IPS DF 6.9 (cell line): ENCODE measurements at places on chromosomes 16 and 17.

- no peak for DNase-seq
Observed at GRCh38 chr17:79104898-79105600, 30.4 kb downstream of the ENGASE start.

- DNase-seq, result no peak
Observed at GRCh38 chr17:47205419-47205963, 3.7 kb upstream of the MYL4 start.

DNA sequence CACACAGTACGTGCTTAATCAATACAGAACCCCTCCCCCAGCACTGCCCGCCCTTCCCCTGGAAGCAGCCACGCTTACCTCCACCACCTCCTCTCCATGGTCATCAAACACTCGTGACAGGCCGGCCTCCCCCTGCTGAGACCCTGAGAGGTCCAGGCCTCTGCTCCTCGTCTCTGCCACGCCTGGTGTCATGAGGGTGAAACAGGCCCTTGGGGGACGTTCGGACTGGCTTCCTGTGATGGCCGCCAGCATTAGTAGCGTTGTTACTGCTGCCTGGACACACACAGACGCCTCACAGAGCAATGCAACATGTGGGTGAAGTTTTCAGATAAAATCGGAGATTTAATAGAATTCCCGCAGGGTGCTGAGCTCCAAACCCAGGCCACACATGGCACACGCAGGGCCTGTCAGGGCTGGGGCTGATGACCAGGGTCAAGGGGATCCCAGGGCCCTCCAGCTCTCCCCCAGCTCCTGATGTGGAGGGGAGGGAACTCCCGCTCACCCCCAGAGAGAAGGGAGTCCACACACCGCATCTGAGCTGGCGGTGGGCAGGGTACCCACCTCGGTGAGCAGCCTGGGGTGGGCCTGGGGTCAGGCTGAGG is 15.9 kb upstream of the SLC38A10 start:
- no peak for DNase-seq

GRCh38 chr17:79707931-79708891 is 22.5 kb upstream of the ENPP7 start:
- no peak for DNase-seq

DNA sequence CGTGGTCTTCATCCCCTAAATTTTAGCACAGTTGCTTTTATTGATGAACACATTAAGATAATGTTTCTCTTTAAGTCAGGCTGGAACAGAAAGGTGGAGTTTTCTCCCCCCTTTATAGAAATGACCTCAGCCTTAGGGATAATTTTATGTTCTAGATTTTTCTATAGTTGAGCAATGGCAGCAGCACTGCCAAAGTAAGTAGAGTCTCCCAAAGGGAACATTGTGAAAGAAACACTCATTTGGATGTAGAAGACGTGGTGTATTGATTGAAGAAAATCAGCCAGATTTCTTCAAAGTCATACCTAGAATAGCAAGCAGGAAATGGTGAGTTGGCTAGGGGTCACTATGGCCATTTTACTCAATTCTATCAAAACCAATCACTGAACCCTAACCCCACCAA is 122.5 kb downstream of the DNAH9 start:
- no peak for DNase-seq

DNA sequence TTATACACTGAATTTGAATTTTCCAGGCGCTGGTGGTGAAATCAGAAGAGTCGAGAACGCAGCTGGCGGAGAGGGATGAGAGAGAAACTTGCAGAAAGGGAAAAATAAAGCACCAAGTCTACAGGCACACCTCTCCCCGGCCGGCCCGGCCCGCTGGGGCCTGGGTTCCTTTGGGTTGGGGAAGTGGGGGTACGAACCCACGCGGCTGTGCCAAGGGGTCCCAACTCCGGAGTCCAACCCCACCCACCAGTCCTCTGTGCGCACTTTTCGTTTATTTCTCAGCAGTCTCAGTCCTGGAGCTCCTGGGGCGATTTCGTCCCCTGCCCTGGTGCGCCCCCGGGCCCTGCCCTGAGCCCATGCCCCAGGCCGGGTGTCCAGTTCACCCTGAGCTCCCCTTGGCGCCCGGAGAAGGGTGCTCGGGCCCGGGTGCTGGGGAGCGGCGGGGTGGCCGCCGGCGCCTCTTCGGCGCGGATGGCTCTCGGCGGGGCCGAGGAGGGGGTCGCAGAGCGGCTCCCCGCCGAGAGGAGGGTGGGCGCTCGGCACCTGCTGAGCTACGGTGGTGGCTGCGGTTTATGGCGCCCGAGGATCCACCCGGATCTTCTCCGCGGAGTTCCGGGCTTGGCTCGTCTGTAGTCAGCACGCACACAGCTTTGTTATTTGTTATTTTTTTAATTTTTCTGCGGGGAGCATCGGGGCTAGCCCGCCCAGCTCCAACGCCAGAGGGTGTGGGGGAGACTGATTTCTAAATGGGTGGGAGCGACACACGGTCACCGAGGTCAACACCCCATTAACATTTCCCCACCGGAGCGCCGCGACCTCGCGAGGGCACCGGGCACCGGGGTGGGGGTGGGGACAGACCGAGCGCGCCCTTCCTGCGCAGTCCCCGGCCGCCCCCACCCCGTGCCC is 15.7 kb upstream of the CBX8 start:
- no peak for DNase-seq

DNA sequence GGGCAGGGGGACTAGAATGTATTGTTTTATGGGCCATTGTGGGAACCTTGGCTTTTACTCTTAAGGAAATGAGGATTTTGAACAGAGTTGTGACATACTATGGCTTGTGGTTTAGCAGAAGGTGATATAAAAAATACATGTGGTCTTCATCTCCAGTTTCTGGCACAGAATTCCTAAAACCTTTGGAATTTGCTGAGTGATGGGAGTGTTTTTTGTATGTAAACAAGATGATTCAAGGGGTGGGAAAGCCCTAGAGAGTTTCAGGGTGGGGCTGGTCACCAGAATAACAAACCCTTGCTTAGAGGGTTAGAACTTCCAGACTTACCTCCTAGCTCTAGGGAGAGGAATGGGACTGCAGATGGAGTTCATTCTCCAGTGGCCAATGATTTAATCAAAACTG is 316.1 kb downstream of the PHKB start:
- DNase-seq, result no peak

DNA sequence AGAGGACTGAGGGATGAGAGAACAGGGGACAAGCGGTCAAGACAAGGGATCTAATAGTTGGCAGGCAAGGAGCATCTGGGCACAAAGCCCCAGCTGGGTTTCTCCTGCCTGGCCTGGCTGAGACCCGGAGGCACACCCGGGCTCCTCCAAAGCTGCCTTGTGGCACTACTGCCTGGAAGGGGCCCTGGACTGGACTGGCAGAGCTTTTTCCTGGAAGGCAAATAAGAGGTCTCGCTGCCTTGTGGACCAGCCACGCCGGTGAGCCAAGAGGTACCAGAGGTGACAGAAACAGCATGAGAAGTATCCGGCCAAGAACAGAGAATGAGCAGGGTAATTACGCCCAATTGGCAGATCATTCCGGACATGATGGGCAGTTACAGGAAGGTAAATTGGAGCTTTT is 64.6 kb downstream of the GTF3C1 start:
- no peak for DNase-seq

DNA sequence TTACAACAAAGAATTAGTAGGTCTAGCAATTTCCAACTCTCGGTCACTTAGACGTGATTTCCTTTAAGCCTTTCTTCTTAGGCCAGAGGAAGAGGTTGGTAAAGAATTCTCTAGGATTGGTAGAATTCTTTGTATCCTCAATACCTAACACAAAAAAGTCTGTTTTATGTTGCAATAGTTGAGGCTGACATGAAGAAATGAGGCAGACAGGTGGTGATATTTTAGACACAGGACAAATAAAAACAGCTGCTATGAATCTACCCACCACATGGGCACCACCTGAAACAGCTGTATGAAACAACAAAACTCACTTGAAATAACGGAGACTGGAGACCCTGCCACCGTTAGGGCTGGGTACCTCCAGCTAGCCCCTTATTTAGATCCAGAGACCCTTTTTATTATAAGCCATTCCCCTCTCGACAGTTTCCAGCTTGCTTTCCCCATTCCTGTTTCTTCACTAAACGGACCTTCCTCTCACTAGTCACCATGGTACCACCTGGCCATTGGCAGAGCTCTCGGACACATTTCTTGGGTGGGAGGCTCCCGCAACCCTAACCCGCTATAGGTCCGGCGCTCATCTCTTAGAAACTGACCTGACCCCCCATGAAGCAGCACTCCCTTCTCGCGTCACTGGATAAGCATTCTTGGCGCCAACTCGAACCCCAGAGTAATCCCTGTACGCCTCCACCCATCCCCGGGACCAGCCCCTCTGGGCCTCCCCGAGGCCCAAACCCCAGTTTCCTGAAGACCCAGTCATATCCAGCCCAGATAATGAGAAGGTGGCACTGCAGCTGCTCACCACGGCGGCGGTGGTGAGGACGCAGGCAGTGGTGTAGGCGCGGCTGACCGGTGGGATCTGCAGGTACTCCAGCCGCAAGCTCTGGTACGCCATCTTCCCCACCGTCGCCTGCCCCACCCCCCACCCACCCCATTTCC is at the start of gene DERL2:
Gene DERL2 (minus strand): TSS at position 909 of the 936 bp plus-strand sequence. CDS start 17 bp downstream, at position 892.
- DNase-seq, result no peak

- no peak for DNase-seq
Observed at GRCh38 chr17:64607862-64608565, 54.1 kb downstream of the SMURF2 start.

DNA sequence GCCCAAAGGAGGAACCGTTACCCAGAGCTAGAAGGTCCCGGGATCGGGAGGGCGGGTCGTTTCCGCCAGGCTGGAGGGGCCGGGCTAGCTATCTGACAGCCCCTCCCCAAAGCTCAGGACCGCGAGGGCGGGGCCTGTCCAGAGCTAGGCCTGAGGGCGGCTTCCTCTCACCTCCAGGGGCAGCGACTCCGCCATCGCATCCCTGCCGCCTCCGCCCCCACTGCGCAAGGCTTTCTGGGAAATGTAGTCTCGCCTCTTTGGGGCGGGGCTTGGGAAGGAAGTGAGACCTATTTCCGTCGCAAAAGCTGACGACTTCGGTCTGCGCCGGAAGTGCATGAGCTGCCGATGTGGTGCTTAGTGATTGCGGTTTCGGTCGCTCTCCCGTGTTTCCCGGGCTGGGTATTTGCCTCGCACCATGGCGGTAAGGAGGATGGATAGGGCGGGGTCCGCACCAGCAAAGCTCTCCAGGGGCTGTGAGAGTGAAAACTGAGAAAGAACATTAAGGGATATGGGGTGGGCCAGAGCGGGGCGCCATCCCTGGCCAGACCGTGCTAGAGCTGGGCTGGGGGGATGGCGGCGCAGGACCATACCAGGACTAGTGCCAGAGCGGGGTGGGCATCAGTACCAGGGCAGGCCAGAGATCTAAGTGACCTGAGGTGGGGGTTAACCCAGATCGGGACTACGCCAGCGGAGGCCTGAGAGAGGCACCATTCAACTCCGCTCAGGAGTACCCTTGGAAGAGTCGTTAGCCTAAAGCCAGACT is at the start of gene TMEM208:
Gene TMEM208 (plus strand): TSS at position 327 of the 763 bp plus-strand sequence. CDS start 89 bp downstream, at position 416.
- DNase-seq, result peak; percentile 96

- no peak for DNase-seq
Observed at GRCh38 chr16:24149102-24149501, 107.0 kb upstream of the CACNG3 start.

DNA sequence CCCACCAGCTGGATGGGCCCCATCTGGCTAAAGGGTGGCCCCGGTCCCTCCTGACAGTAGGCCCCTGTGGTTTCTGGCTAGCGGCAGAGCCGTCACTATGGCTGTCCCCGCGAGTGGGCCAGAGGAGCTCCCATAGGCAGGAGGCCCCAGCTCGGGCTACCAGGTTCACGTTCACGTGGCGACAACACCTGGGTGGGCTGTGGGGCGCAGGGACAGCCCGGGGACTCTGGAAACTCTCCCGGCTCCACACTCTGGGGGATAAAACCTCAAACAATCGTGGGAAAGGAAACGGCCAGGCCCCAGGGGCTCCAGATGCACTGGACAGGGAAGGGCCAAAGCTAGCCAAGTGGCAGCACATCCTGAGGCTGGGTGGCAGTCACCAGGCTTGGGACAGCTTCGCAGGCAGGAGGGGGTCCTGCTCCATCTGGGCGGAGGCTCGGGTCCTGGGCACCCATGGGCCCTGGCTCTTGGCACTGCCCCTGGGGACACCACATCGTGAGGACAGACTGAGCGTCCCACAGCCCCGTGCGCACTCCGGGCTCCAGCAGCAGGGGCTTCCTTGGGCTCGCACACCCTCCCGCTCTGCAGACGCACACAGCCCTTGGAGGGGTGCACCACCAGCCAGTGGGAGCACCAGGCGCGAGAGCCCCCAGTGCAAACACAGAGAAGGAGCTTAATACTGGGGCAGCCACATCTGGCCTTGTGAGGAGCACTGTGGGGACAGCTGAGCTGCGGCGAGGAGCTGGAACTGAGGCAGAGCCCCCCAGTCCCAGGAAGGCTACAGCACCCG is 4.4 kb downstream of the RNF166 start:
- DNase-seq, result no peak

GRCh38 chr16:12876778-12877177 is 24.6 kb upstream of the SHISA9 start:
- DNase-seq, result no peak

DNA sequence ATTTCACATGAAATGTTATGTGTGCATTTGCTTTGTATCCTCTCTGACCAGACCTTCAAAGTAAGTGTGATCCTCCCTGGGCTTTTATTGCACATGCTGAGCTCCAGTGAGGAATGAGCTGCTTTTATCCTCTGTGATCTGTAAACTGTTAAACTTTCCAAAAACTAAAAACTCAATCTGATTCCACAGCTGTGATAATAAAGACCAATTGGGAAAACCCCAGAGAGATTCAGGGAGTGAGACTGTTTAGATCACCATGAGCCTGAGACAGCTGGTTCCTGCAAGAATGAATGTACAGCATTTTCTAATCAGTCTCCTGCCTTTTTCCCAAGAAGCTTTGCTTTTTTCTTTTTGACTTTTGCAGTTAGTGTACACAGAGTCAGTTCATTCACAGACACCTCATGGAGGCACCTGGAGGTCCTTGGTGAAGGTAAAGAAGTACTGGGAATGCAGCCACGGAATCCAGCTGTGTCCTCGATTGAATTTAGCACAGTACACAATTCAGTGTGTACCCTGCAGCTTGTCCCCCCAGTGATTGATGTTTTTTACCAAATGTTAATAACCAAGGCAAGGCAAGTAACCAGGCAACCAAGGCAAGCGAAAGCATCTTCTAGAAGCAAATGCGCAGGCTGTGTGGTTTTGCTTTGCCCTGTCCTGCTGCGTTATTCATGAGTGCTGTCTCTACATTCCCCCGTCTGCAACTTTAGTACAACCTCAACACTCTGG is 182.6 kb downstream of the LGALS9B start:
- DNase-seq, result no peak

DNA sequence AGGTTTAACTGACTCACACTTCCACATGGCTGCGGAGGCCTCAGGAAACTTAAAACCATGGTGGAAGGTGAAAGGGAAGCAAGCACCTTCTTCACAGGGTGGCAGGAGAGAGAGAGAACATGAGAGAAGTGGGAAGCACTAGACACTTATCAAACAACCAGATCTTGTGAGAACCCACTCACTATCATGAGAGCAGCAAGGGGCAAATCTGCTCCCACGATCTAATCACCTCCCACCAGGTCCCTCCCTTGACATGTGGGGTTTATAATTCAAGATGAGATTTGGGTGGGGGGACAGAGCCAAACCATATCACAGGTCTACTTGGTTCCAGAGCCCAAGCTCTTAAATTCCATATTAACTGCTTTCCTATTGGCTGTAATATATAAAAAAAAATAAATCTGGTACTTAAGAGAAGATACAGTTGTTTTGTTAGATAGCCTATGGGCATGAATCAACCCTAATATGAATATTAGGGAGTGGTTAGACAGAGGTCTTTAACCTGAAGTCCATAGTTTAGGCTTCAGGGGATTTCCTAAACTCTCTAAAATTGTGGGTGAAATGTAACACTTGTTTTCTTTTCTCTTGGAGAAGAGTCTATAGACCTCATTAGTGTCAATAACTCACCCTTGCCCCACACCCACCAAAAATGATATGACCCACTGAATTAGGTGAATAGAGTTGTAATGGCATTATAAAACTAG is 56.7 kb downstream of the SKAP1 start:
- no peak for DNase-seq

- DNase-seq, result no peak
Observed at GRCh38 chr16:79325226-79325945, 275.2 kb downstream of the MAF start.
